ENCODE measurements at places on chromosomes 16 and 17.
A peak's percentile ranks its signal among the peaks of the same experiment; 100 is the strongest.

GRCh38 chr17:52096056-52096455 is 62.5 kb downstream of the CA10 start:
- DNase-seq, result no peak

DNA sequence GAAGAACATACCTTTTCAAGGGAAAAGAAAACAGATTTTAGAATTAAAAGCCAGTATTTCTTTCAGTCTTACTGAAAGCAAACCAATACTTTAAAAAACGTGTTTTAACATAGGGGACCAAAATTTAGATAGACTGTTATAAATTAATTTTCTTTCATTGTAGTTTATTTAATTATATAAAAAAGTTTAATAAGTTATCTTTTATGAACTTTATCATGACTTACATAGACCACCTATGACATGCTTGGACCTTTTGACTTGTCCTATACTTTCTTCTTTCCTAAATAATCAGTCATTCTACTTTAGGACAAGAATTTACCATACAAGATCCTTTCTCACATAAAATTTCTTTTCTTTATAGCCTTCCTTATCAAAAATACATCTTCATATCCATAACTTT is 102.0 kb upstream of the HAS3 start:
- no peak for DNase-seq

- no peak for DNase-seq
These were observed 137.9 kb upstream of the CACNG3 start for GRCh38 chr16:24118126-24118821.

DNA sequence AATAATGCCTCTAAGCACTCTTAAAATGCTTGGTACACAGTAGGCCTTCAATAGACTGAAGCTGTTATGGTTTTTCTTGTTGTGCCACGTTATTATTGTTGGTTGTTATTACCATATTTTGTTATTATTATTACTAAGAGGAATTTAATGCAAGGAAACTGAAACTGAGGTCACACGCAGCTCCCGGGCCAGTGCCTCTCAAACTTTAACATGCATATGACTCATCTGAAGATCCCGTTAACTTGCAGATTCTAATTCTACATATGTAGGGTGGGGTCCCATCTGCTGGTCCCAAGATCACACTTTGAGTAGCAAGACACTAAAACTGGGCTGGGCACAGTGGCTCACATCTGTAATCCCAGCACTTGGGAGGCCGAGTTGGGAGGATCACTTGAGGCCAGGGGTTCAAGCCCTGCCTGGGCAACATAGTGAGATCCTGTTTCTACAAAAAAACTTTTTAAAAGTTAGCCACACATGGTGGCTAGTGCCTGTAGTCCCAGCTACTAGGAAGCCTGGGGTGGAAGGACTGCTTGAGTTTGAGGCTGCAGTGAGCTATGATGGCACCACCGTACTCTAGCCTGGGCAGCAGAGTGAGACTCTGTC is 888 bp downstream of the ACSM5 start:
- DNase-seq, result no peak

DNA sequence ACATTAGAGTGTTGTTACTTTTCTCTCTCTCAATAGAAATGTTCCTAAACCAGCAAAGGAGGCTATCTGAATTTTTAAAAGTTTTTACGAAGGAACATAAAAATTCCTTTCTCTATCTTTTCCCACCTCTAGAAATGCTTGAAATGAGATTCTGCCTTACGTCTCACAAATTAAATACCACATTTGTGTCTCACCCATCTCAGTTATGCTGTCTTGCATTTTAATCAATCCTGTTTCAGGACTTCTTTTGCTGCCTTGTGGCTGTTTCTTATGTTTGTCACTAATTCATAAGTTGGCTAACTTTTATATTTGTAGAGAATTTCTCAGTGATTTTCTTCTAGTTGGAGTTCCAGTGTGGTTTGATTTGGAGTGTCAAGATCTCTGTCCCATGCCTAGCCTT is 3.5 kb downstream of the OMG start:
- DNase-seq, result no peak

- no peak for DNase-seq
These were observed 12.7 kb upstream of the AMFR start for GRCh38 chr16:56438038-56438437.

DNA sequence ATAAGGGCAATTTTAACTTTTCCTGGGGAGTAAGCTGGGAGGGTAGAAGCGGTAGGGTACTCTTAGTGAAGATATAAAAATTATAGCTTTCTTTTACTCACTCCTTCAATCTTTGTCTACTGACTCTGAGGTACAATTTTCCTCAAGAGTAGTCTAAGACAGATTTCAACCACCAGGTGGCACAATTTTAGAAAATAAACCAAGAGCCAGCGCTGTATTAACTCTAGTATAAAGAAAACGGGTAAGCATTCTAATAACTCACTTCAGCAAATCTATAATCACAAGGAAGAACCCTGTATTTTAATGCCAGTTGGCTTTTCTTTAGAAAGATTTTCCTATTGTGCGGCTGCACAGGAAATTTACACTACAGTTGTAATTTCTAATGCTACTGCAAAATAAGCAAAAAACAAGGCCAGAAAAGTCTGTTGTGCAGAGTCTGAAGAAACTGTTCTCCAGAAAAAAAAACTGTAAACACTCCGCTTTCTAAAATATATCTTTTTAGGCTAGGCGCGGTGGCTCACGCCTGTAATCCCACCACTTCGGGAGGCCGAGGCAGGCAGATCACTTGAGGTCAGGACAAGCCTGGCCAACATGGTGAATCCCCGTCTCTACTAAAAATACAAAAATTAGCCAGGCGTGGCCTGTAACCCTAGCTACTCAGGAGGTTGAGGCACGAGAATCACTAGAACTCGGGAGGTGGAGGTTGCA is 1.9 kb downstream of the CMC2 start:
- DNase-seq, result peak; percentile 54

DNA sequence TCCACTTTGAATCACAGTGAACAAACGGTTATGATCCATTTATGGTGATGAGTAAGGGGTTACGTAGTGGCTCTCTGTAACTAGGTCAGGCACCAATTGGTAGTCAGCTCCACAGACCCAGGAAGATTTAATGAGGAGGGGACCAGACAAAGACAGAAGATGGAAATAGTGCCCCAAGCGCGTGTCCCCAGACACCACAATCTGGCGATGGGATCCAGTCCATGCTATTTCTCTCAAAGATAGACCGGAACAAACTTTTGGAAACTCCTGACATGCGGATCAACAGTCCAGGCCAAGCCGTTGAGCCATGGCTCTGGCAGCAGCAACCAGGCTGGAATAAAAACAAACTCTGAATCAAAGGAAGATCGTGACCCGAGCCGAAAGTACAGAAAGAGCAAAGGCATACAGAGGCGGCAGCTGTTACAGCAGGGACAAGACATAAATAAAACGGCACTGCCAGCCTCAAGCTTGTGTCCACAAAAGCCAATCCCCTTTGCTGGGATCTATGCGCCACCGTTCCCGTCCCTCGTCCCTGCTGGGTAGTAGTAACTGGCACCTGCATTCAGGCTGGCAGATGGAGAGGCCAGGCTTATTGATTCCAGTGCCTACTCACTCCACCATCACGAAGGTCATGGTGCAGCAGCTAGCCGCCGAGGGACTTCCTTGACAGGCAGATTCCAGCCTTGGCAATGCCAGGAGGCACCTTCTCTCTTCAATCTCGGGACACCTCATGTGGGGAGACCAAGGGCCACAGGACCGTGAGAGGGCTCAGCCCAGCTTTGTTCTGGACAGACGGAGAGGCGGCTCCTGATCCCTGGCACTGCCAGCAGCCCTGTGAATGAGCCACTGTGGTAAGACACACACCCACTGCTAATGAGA is 50.2 kb downstream of the CDH11 start:
- no peak for DNase-seq
